ENCODE measurements at places on chromosomes 1 and 21.

DNA sequence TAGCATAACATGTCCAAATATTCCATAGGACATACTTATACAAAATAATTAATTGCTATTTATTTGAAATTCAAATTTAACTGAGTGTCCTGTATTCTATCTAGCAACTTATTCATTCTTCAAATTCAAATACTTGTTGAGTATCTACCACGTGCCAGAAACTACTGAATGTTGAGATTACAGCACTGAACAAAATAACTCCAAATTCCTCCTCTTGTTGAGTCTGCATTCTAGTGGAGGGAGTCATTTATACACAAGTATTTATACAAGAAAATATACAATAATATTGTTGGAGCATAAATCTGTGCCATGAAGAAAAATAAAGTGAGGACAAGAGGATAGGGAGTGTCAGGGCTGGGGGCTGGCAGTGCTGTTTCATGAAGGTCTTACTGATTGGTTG lies 43.7 kb upstream of the CDC42BPA start:
- DNase-seq = no peak

- no peak for DNase-seq
Measured at GRCh38 chr1:16162163-16162822, 6.4 kb upstream of the EPHA2 start.

DNA sequence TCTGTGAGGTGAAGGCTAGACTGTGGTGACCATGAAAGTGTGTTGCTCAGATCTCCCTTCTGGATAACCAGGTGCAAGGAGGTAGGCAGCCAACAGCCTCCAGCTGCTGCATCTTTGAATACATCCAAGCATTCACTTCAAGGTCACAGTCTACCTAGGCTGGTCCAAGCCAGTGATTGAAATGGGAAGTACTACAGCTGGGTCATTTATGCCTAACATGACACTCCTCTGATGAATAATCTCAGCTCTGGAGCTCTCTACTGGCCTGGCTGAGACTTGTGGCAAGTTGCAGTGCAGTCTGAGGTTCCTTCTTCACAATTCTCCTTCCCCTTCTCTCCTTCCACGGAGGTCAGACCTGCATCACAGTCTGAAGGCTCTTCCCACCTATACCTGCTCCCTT lies 35.0 kb upstream of the ARHGAP29 start:
- no peak for DNase-seq

DNA sequence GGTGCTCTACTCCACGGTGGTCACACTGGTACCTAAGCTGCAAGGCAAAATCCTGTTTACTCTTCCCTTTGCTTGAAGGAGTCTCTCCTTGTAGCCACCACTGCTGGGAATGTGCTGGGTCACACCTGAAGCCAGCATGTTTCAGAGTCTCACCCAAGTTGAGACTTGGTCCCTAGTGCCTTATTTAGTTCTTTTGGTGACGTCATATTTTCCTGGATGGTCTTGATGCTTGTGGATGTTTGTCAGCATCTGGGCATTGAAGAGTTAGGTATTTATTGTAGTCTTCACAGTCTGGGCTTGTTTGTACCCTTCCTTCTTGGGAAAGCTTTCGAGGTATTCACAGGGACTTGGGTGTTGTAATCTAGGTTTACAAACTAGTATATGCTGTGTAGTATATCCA lies 5.6 kb upstream of the MTARC2 start:
- no peak for DNase-seq

DNA sequence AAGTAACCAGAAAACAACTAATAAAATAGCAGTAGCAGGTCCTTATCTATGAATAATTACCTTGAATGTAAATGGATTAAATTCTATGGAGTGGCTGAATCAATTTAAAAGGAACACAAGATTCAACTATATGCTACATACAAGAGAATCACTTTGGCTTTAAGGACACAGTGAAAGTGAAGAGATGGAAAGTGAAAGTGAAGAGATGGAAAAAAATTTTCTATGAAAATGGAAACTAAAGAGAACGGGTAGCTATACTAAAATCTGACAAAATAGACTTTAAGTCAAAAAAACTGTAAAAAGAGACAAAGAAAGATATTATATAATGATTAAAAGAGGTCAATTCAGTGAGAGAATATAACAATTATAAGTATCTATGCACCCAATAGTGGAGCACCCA lies 54.7 kb downstream of the C1orf185 start:
- DNase-seq = no peak

DNA sequence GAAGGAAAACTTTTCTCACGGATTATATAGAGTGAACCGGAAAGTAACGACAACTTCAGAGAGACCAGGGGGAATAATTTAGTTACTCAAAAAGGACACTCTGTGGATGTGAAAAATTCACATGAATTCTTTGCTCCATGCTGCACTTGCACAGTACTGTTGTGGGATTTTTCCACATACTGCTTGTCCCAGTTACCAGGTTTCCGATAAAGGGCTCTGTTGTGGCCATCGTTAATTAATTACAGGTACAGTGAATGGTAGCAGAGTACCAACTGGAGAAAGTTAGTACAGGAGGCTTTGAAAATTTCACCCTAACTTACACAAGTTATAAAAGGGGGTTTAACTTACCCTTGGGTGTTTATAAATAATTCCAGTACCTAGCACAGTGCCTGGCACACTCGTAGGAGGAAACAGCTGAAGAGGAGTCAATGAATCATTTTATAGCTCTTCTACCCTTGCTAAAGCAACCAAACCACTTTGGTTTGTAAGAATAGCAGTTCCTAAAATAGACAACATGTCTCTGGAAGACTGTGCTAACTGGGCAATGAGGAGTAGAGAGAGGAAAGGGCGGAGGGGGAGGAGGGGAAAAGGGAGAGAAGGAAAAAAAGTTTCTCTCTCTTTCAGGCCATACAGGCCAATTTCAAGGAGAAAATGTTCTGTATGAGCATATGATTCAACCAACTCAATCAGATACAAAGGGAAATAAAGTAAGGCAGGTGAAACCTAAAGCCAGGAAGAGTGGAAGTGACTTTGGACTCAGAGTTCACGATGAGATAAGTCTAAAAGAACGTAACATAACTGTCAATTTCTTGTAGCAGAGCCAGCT lies 98.3 kb upstream of the MAGI3 start:
- DNase-seq = no peak

- DNase-seq = peak; percentile 91
Measured at GRCh38 chr1:1040004-1040991, 20.4 kb downstream of the AGRN start.

- no peak for DNase-seq
Measured at GRCh38 chr1:66553846-66554245, 19.9 kb downstream of the SGIP1 start.

DNA sequence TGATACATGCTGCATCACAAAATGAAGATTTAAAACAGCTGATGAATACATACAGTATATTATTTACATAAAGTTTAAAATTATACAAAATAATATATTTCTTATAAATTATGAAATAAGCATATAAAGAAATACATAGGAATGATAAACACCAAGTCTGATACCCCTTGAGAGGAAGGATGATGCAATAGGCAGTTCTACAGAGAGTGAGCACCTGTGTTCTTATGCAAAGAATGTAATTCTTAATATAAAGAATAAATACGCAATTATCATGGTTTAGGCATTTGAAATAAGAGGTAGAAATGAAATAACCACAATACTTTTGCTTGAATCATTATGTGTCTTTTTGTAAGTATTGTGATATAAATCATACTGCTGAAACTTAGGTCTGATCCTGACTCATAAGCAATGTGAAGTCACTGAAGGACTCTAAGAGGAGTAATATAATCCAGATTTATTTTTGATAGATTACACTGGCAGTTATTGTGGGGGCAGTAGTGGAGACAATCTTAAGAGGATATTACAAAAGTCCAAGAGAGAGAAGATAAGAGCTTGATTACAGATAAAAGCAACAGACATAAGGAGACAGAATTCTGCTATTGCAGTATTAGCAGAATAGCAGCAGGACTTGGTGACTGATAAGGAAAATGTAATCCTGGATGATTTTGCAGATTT lies 39.0 kb downstream of the TTLL7 start:
- DNase-seq = no peak

DNA sequence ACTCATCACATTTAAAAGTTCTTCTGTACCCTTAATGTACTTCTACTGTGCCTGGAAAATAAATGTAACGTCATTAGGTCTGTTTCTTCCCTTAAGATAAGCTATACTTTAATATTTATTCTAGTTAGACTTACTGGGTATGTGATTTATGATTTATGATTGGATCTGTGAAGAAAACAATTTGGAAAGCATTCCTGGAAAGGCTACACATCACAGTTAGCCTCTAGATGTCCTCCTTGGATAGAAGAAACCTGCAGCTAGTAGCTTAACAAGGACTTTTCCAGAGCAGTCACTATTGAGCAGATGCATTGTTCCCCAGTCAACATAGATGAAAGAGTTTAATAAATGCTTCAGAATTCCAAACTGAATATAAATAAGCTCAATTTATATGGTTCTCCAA lies 22.2 kb upstream of the ABL2 start:
- no peak for DNase-seq

All from aorta (tissue), 5 donors.